ENCODE measurements at places on chromosomes 7 and 10.

DNA sequence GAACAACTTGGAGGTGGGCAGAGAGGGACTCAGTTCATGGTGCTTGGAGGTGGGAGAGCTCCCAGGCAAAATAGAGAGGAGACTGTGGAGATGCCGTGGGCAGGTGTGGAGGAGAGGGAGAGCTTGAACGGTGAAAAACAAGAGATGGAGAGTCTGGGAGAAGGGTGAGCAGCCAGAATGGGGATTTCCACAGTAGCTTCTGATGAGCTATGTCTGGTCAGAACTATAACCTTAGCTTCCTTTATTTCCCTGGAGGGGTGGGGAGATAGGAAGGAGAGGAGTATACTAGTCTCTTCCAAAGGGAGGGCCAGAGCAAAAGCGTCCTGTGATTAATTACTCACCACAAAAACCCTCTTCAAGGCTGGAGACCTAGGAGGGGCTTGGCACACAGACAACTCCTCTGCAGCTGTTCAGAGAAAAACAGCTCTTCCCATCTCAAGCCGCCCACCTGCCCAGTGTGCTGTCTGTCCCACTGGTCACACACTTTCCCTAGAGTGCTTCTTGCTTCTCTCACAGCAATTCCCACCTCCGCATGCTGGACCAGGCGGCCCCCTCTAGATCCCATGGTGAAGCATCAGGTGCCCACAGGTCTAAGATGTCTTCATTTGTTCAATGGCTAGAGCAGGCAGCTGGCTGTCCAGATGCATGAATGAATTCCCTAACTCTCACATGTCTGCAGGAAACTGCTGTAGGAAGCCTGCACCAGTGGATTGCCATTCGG lies 41.9 kb downstream of the TAS2R41 start:
- peak; percentile 82 for DNase-seq

- peak; percentile 2 for DNase-seq
Observed at GRCh38 chr10:125742465-125742864, 23.0 kb downstream of the EDRF1 start.

GRCh38 chr7:85289279-85289678 lies 102.4 kb upstream of the SEMA3D start:
- peak; percentile 3 for DNase-seq

DNA sequence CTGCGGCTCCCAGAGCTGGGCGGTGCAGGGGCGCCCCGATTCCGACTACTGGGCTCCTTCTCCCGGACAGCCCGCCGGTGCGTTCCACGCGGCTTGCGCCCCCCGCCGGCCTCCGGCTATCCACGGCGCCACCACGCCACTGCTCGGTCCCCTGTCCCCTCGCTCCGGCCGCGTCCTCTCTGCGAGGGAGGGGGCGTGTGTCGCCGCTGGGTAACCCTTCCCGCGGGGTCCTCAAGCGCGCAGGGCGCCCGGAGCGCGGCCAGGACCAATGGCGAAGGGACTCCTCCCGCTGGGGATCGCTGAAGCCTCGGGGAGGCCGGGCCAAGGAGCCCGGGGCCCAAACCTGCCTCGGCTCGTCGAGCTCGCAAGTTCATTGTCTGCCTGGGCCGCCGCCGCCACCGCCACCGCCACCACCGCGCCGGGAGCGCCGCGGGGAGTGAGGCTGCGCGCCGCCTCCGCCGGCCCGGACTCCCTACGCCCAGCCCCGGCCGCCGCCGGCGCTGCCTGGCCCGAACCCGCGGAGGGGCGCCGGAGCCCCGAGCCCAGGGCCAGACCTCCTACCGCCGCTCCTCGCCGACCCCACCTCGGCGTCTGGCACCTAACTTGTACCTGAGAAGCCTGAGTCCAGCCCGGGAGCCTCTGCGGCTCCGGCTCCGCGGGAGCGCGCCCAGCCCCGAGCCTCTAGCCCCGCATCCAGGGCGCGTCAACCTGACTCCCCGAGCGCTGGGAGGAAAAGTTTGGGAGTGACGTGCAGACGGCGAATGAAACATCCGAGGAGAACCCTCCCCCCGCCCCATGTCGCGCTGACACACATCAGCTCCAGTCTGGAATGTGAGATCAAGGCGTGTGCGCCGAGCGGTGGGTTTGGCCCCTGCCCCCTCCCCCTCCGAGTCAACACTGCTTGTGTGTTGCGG lies at the start of gene CHST15:
TSS of gene CHST15 (minus strand) at position 739 of the 914 bp plus-strand sequence. CDS start 47,386 bp downstream, outside the sequence.
- DNase-seq, result peak; percentile 33

DNA sequence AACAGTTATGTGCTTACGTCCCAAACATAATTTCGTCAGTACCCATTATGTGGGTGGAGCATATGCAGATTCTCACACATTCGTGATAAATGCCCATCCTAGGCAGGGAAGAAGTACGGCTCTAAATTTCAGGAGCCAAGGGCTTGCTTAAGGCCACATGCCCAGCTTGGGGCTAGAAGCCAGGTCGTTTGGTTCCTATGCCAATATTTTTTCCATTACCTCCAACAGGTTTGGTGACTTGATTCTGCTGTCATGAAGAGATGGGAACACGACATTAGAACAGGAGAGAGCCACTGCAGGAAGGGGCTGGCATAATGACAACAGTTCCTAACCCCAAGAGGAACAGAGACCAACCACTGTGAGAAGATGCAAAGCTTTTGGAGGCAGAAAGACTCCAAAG lies 85.1 kb downstream of the HIPK2 start:
- no peak for DNase-seq

DNA sequence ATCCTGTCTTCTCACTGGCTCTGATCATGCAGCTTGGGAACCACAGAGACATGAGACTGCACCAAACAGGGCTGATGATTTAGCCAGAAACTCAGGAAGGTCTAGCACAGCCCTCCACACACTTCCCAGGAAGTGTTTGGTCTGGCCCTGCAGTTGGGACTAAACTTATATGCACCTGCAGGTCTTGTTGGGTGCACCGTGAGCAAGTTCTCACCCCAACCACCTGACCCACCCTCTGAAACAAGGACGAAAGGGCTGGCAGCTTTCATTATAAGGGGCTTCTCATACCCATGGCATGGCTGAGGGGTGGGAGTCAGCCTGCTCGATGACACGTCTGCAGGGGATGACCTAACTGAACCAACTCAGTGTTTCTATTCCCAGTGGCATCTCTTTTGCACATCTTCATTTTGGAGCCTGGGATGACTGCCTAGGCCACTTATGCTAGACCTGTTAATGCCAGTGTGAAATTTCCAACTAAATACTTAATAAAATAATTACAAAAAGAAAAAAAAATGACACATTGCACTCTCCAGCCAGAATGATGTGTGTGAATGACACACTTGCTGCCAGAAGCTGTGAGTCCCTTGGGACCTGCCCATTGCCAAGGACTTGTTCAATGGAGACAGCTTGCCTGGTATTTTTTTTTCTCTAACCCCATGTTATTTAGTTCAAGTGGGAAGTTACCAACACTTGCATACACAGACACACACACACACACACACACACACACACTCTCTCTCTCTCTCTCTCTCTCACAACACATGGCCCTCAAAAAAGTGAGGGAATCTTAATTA lies 102.6 kb downstream of the NEURL1 start:
- no peak for DNase-seq

DNA sequence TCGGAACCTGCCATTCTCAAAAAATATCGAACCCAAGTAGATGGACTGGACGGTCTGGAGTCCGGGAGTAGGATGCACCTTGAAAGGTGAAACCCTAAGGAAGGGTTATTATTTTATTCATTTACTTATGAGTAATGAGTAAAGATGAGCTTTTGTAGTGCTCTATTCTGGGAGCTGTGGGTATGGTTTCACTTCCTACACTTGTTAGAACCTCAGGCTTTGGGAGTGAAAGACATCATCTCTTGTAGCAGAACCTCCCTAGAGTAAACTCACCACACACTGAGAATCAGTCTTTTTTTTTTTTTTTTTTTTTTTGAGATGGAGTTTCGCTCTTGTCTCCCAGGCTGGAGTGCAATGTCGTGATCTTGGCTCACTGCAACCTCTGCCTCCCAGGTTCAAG lies 389.4 kb upstream of the AUTS2 start:
- no peak for DNase-seq

GRCh38 chr10:117449636-117450035 lies 74.4 kb upstream of the PDZD8 start:
- no peak for DNase-seq

- peak; percentile 82 for DNase-seq
Observed at GRCh38 chr7:137592232-137592896, 248.8 kb upstream of the PTN start.

DNA sequence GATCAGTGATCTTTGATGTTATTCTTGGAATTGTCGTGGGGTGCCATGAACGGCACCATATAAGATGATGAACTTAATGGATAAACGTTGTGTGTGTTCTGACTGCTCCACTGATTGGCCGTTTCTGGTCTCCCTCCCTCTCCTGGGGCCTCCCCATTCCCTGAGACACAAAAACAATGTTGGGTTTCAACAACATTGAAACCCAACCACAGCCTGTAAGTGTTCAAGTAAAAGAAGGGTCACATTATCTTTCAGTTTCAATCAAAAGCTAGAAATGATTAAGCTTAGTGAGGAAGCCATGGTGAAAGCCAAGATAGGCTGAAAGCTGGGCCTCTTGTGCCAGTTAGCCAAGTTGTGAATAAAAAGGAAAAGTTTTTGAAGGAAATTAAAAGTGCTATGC lies 19.5 kb downstream of the EN2 start:
- DNase-seq, result no peak

Data from fibroblast of upper back skin (primary cell).